ENCODE measurements at places on chromosomes 4 and X.

GRCh38 chrX:49162620-49163019 lies at the start of gene MAGIX:
MAGIX (plus strand) TSS chrX:49162758; CDS start chrX:49162890, 132 bp downstream.
- DNase-seq, result no peak

- no peak for DNase-seq
Measured at GRCh38 chrX:47420962-47421361, 50.6 kb downstream of the ZNF157 start.

DNA sequence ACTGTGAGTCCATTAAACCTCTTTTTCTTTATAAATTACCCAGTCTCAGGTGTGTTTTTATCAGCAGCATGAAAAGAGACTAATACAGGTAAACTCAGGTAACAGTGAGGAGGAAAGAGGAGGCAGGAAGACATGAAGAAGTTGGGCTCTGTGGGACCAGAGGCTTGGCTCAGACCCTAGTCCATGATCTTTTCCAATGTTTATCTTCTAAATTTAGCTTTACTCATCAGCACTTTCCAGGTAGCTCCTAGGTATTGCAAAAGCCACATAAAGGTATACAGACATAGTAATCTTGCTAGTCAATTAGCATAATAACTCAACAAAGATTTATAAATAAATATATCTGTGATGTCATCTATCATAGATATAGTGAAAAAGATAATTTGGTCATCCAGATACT lies 11.2 kb upstream of the FRYL start:
- DNase-seq, result no peak

- DNase-seq, result no peak
Measured at GRCh38 chrX:155611302-155611701, 1.4 kb downstream of the TMLHE start.

GRCh38 chr4:173777421-173777820 lies 247.4 kb upstream of the HAND2 start:
- DNase-seq, result no peak

GRCh38 chrX:4674028-4674782 lies 960.8 kb upstream of the PRKX start:
- DNase-seq, result no peak

DNA sequence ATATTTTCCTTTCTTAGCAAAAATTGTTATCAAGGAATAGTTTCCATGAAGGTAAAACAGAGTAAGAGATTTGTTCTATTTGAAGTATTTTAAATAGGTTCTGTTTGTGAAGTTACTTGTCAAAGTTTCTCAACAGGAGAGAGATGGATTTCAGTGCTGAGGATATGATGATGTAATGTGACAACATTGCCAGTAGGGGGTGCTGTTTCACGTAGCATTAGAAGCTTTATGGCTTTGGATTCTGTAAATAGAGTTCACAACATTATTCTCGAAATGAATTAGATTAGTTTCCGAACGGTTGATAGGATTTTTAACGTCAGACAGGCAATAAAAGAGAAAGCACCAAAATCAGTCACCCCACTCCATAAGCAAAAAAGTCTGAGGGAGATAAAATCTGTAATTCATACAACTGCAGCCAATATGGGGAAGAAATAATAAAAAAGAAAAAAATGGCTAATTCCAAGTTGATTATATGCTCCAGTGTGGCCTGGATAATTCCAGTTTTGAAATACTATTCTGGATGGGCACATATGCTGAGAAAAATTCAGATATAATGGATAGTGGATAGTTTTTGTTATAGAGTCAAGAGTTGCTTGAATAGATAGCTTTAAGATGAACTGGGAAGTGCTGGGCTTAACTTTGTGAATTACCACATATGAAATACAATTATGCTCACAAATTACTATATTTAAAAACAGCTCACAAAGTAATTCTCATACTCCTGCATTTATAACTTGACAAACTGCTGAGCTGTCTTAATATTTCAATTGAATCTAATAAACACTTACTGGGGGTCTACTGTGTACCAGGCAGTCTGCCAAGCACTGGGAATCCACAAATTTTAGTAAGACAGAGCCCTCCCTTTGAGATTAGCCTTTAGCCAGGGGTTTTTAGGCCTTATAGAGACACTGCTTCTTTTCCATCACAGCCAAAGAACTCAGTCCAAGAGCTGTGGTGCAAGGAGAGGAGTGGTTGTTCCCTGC lies 109.1 kb downstream of the GPAT3 start:
- no peak for DNase-seq

GRCh38 chr4:111502626-111503025 lies 642.6 kb upstream of the FAM241A start:
- DNase-seq, result no peak

Measured in stimulated activated CD4-positive, alpha-beta T cell treated with anti-CD3 and anti-CD28 coated beads, Interleukin-1b, Interleukin-23, amount 100 ng/mL, for 1 hour (primary cell).